SK-N-SH (cell line): ENCODE measurements at places on chromosomes 5 and 9. TPM values are rescaled to one million over a fixed set of nuclear protein-coding genes. Genes with fewer than 3 reads are reported as not detected.

Gene MEF2C
- polyA plus RNA-seq: 0.93 and 1.2 TPM in 2 replicates

Gene BAAT
- polyA plus RNA-seq: 0.02 and 0.05 TPM in 2 replicates

Gene SPRY4
- 12.2 and 18.0 TPM in 2 replicates for polyA plus RNA-seq

DNA sequence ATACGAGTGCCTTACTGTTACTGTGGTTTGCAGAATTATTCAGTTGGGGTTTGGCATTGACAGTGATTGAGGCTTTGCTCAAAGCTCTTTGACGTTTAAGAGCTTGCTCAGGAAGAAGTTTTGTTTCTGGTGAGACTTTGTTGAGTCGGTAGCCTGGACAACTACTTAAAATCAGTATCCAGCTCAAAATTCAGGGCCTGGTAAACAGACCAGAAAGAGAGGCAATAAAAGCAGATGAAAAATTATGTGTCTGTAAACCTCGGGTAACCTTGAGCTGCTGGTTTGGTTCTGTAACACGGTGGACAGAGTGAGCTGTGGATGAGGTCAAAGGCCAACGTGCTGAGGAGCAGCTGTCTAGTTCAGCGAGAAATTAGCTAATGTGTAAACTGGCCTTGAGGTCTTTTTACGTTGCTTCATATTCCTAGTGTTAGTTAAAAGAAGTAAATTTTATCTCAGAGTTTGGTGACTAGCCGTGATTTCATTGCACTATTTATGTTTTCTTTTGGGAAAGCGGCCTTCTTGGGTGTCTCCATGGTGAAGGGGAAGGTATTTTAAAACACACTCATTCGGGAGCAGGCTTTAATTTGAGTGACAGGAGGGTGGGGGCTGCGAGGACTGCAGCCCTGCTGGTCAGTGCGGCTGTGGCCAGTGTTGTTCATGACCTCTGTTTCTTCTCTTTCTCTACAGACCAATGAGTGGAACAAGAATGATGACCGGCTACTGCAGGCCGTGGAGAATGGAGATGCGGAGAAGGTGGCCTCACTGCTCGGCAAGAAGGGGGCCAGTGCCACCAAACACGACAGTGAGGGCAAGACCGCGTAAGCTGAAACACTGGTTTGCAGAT, 82.0 kb upstream of the TTC23L start:
- DNase-seq: no peak
- peaks cover 15% of the 10 kb centered on the region; the same call in 1 of the 2 replicates for H3K36me3 ChIP-seq
- no peaks in the 10 kb centered on the region for H3K4me1 ChIP-seq

DNA sequence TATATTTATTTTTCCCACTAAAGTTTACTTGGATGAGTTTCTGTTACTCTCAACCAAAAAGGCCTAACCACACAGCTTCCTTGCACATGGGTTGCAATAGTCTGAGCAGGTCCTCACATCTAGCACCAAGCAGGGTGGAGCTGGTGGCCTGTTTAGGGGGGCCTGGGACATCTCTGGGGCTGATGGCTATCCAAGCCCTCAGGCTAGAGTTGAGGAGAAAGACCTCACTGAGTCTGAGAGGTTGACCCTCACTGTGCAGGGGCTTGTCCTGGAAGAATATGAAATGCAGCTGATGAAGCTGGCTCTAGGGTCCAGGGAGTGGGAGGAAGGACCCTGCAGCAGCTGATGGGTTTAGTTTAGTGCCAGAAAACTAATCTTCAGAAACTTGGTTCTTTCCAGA, 217.1 kb upstream of the MVB12B start:
- no peak overlapping the region for H3K27ac ChIP-seq
- H3K4me1 ChIP-seq: no peaks in the 10 kb centered on the region
- H3K4me3 ChIP-seq: no peak overlapping the region
- H3K27me3 ChIP-seq: peaks cover 14% of the 10 kb centered on the region; the same call in 1 of the 2 replicates

- no peak for DNase-seq
- no peak overlapping the region for H3K4me3 ChIP-seq
- no peaks in the 10 kb centered on the region for H3K4me1 ChIP-seq
- no peaks in the 10 kb centered on the region for H3K36me3 ChIP-seq
- no peaks in the 10 kb centered on the region for H3K27me3 ChIP-seq
Measured at GRCh38 chr9:111890334-111890733, 6.3 kb upstream of the UGCG start.

- H3K27ac ChIP-seq: peak overlapping the region; percentile 76
- DNase-seq: peak; percentile 33
- H3K4me3 ChIP-seq: peak overlapping the region; percentile 69
- H3K36me3 ChIP-seq: peaks cover 34% of the 10 kb centered on the region
- peaks cover 7% of the 10 kb centered on the region for H3K4me1 ChIP-seq
Measured at GRCh38 chr5:73444499-73445438, 3.8 kb downstream of the FOXD1 start.

GRCh38 chr9:37255187-37255586, 134.8 kb downstream of the ZCCHC7 start:
- H3K4me3 ChIP-seq: no peak overlapping the region
- H3K27ac ChIP-seq: no peak overlapping the region
- no peak for DNase-seq
- no peaks in the 10 kb centered on the region for H3K4me1 ChIP-seq
- H3K27me3 ChIP-seq: no peaks in the 10 kb centered on the region
- H3K36me3 ChIP-seq: peaks cover 24% of the 10 kb centered on the region

GRCh38 chr5:158471535-158471924, 612.6 kb upstream of the CLINT1 start:
- H3K4me3 ChIP-seq: no peak overlapping the region
- peaks cover 5% of the 10 kb centered on the region; the same call in 1 of the 2 replicates for H3K27me3 ChIP-seq
- H3K4me1 ChIP-seq: no peaks in the 10 kb centered on the region
- H3K36me3 ChIP-seq: no peaks in the 10 kb centered on the region
